Kidney capillary endothelial cell (primary cell): ENCODE measurements at places on chromosomes 12 and 14.

DNA sequence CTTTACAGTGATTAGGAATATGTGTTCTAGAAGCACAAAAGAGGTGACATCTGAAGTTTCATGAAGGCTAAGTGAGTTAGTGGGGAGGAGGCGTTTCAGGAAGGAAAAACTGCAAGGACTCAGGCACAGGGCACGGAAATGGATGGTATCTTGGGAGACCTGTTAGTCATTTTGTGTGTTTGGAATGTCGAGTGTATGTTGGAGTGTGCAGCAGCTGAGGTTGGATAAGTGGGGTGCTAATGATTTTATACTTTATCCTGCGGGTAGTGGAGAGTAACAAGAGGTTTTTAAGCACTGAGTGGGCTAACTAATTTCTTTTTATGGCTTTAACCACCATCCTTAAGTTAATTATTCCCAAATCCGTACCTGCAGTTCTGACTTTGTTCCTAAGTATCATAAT lies 571.5 kb upstream of the FBXO33 start:
- no peak for DNase-seq

DNA sequence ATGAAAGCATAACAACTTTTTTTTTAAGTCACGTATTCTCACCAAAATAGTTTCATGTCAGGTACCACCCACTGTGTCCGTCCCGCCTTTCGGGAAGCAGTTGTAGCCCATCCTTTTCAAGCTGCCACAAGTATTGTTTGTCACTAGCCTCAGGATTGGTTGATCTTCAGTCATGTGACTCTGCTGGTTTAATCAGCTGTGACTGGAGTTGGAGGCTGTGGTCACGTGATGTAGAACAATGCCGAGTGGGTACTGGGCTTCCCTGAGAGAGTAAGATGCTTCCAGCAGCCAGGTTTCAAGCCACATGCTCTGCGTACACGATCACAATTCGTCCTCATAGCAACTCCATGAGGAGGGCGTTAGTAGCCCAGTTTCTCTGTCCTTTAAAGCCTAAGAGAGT lies 83.0 kb upstream of the WSCD2 start:
- no peak for DNase-seq

- no peak for DNase-seq
These were observed 56.6 kb downstream of the METTL25 start for GRCh38 chr12:82414926-82415325.

DNA sequence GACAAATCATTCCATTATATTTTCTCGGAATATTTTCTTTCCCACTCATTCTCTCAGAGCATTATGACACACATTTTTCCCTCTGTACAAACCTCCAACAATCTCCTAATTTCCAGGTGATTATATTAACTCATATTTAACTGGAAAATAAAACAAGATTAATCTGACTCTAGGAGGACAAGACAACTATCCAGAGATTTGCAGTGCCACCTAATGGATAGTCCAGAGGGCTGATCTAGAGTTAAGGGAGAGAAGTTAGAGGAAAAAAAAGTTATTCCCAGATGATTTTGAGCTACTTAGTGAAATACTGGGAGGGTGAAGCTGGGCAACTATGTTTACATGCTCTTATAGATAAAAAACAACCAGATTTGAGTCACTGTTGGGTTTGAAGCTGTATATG lies 161.7 kb downstream of the ALX1 start:
- no peak for DNase-seq

GRCh38 chr12:124236625-124237031 lies 58.3 kb upstream of the RFLNA start:
- DNase-seq: no peak

DNA sequence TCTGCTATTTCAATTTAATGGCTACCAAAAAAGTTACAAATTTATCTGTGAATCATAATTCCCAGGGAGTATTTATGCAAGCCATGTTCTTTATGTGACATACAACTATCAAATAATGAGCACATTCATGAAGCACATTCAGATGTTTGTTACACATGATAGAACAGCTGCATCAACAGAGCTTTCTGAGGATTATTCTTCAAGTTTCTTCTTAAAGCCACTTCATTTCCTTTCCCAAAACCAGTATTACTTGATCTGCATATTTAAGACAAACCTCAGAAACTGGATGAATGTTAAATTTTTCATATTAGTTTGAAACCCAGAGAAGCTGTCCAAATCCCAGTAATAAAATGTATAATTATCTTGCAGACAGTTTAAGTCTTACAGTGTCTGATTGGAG lies 73.6 kb upstream of the SOX5 start:
- no peak for DNase-seq
